ENCODE measurements at places on chromosomes 3 and 15.

- no peaks in the 10 kb centered on the region for H3K4me1 ChIP-seq
- no peaks in the 10 kb centered on the region for H3K36me3 ChIP-seq
- no peaks in the 10 kb centered on the region for H3K27me3 ChIP-seq
- H3K4me3 ChIP-seq = no peak overlapping the region
- DNase-seq = no peak
Measured at GRCh38 chr3:183538486-183538885, 17.0 kb downstream of the KLHL6 start.

DNA sequence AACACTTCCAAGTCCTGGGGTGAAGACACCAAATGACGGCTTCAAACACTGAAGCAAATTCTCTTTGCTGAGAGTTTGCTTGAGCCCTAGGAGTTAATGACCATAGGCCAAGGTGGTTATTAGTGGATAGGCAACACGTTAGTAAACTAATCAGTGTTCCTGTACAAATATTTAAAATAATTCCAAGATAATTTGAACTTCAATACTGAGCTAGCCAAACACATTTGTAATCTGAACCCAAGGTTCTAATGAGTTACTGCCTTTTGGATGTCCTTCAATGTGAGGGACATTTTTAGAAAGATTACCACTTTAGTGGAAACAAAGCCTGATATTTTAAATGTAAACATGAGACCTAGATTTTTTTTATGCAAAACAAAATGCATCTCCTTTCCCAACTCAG, 94.6 kb downstream of the THRB start:
- DNase-seq = no peak
- H3K4me1 ChIP-seq = peaks cover 14% of the 10 kb centered on the region
- no peaks in the 10 kb centered on the region for H3K36me3 ChIP-seq
- no peak overlapping the region for H3K27ac ChIP-seq

DNA sequence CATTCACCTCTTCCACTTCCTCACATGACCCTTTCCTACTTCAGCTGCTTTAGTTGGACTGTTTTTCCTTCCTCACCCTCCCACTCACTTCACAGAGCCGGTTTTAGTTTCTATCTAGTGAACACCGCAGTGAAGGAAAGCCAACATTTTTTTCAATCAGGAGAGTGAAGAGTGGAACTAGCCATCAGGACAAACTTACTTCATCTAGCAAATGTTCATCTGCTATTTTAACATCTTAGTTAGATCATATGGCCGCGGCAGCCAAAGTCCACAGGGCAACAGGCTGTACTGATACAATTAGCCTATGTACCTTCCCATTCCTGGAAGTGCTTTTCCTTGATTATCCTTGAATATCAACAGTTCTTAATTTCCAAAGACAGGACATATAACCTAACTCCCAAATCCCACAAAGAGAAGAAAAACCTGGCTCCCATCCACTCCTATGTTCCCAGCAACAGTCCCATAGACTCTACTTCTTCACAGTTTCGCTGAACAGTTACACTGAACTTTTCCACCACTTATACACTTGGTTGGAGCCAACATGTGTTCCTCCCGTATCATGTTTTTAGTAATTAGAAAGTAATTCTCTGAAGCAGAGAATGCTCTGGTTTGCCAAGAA, 456.2 kb upstream of the THBS1 start:
- peaks cover 18% of the 10 kb centered on the region for H3K4me1 ChIP-seq
- no peak for DNase-seq
- H3K36me3 ChIP-seq = no peaks in the 10 kb centered on the region
- H3K27ac ChIP-seq = no peak overlapping the region
- no peak overlapping the region for H3K4me3 ChIP-seq

GRCh38 chr3:109874896-109875708, 537.8 kb upstream of the DPPA4 start:
- no peak overlapping the region for H3K4me3 ChIP-seq
- H3K27me3 ChIP-seq = no peaks in the 10 kb centered on the region
- H3K4me1 ChIP-seq = no peaks in the 10 kb centered on the region
- H3K36me3 ChIP-seq = no peaks in the 10 kb centered on the region
- H3K27ac ChIP-seq = no peak overlapping the region

DNA sequence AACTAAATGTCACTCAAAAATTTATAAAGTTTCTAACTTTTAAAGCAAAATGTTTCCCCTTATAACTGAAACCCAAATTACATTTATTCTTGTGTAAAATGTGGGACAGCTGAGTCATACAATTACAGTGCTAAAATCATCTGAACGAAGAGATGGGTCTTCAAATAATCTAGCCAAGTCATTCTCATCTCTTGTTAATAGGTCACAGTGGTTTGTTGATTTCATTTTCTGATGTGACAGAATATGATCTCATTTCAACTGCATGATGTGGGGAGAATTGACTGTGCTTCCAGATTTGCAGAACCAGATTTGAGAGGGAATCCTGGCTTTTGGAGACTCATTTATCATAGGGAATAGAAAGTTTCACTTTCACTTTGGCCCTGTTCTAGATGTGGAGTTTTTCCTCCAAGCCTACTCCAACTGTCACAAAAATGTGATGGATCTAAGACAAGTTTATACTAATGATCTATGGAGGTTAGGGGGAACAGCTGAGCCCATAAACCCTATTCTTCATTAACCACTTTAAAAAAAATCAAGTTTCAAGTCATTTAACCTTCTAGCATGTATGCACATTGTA, 685.0 kb downstream of the PDCD6IP start:
- H3K4me3 ChIP-seq = peak overlapping the region; percentile 31
- H3K36me3 ChIP-seq = no peaks in the 10 kb centered on the region
- H3K27ac ChIP-seq = no peak overlapping the region
- no peak for DNase-seq
- no peaks in the 10 kb centered on the region for H3K27me3 ChIP-seq

DNA sequence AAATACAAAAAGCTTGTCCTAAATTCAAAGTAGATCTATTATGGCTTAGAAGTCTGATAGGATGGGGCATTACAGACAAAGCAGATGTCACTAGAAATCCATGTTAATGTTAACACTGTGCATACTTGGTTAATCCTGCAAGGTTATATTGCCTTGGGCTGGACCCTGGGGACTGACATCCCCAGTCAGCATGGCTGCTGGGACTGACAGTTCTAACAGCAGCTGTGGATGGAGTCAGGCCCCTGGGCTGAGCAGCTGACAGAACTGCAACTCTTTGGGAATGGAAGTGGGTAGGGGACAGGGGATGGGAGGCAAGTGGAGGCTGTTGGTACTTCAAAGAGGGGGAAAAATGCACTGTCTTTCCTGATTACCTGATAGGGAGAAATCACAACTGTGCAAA, 7.5 kb downstream of the P2RY1 start:
- no peak overlapping the region for H3K27ac ChIP-seq
- H3K27me3 ChIP-seq = no peaks in the 10 kb centered on the region
- no peak overlapping the region for H3K4me3 ChIP-seq
- H3K36me3 ChIP-seq = no peaks in the 10 kb centered on the region
- no peak for DNase-seq
- peaks cover 8% of the 10 kb centered on the region for H3K4me1 ChIP-seq

- H3K4me1 ChIP-seq = no peaks in the 10 kb centered on the region
- peaks cover 35% of the 10 kb centered on the region for H3K36me3 ChIP-seq
- no peak for DNase-seq
Measured at GRCh38 chr3:4681301-4681700, 188.2 kb downstream of the ITPR1 start.

- H3K27me3 ChIP-seq = no peaks in the 10 kb centered on the region
- DNase-seq = peak; percentile 91
- peaks cover 51% of the 10 kb centered on the region for H3K4me1 ChIP-seq
- peaks cover 39% of the 10 kb centered on the region for H3K36me3 ChIP-seq
- H3K4me3 ChIP-seq = peak overlapping the region; percentile 88
Measured at GRCh38 chr3:126472277-126473006, 3.2 kb downstream of the ZXDC start.

GRCh38 chr3:30712991-30713390, 106.6 kb downstream of the TGFBR2 start:
- no peaks in the 10 kb centered on the region for H3K36me3 ChIP-seq
- H3K27ac ChIP-seq = no peak overlapping the region
- no peaks in the 10 kb centered on the region for H3K4me1 ChIP-seq

- no peaks in the 10 kb centered on the region for H3K36me3 ChIP-seq
- no peak for DNase-seq
- no peaks in the 10 kb centered on the region for H3K4me1 ChIP-seq
- no peaks in the 10 kb centered on the region for H3K27me3 ChIP-seq
- no peak overlapping the region for H3K27ac ChIP-seq
Measured at GRCh38 chr15:54304321-54304720, 326.1 kb downstream of the UNC13C start.

DNA sequence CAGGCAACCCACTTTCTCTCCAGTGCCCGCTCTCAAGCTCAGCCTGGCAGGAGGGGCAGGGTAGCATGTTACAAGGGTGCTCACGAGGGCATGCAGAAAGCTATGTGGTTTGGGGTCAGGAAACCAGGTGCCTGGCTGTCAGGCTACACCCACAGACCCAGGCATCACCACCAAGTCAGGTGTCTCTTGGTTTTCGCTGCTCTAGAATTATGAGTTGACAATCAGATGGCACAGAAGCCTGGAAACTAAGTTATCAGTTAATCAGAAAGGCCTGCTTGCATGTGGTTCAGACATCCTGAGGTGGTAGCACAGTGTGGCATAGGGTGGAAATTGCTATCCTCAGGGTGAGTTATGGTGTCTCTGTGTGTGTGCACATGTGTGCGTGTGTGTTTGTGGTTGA, 16.2 kb upstream of the CCR9 start:
- no peaks in the 10 kb centered on the region for H3K4me1 ChIP-seq
- DNase-seq = no peak
- H3K27me3 ChIP-seq = no peaks in the 10 kb centered on the region
- H3K27ac ChIP-seq = no peak overlapping the region
- no peaks in the 10 kb centered on the region for H3K36me3 ChIP-seq
- no peak overlapping the region for H3K4me3 ChIP-seq

GRCh38 chr15:77412972-77413698, 6.8 kb downstream of the PEAK1 start:
- H3K36me3 ChIP-seq = no peaks in the 10 kb centered on the region
- peaks cover 37% of the 10 kb centered on the region for H3K4me1 ChIP-seq
- no peaks in the 10 kb centered on the region for H3K27me3 ChIP-seq

GRCh38 chr15:57237301-57237642, 139.0 kb upstream of the CGNL1 start:
- H3K27ac ChIP-seq = no peak overlapping the region
- DNase-seq = no peak
- peaks cover 19% of the 10 kb centered on the region for H3K36me3 ChIP-seq
- H3K4me3 ChIP-seq = no peak overlapping the region
- no peaks in the 10 kb centered on the region for H3K4me1 ChIP-seq

DNA sequence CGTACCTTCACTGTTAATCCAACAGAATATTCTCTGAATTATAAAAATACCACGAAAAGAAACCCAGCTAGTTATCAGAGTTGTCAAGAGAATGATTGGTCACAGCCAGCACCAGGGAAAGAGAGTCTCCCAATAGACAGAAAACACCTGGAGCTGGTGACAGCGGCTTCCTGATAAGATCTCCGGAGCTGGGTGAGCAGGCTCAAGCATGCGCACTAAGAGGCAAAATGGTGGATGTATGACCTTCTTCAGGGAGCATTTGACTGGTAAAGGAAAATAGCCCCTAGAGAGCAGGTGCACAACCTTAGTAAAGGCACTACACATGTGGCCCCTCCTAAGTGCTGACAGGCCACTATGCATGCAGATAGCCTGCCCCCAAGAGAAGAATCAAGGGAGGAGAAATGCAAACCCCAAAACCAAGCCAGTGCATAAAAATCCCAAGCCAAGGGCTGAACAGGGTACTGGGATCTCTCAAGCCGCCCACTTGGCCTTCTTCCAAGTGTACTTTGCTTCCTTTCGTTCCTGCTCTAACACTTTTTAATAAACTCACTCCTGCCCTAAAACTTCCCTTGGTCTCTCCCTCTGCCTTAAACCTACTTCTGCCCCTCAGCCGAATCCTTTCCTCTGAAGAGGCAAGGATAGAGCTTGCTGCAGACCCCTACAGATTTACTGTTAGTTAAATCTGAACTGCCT, 93.2 kb downstream of the UACA start:
- no peak overlapping the region for H3K4me3 ChIP-seq
- no peak for DNase-seq
- peaks cover 19% of the 10 kb centered on the region for H3K36me3 ChIP-seq
- peaks cover 4% of the 10 kb centered on the region for H3K4me1 ChIP-seq
- H3K27me3 ChIP-seq = no peaks in the 10 kb centered on the region

DNA sequence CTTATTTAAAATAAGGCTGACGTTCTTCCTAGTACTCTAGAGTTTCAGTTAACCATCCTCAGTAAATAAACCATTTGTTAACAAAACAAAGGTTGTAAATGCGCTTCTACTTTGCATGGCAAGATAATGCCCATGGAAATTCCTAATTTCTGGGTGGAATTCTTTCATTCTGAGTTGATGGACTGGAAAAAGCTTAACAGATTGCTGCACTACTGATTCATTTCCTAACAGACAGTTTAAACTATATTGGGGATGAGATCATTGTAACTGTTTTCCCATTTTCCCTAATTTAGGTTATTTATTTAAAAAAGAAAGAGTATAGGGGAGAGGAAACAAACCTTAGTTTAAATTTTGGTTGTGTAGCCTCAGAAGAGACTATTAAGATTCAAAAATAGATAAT, 342.2 kb downstream of the NLGN1 start:
- H3K27ac ChIP-seq = no peak overlapping the region
- H3K36me3 ChIP-seq = no peaks in the 10 kb centered on the region
- no peaks in the 10 kb centered on the region for H3K4me1 ChIP-seq

DNA sequence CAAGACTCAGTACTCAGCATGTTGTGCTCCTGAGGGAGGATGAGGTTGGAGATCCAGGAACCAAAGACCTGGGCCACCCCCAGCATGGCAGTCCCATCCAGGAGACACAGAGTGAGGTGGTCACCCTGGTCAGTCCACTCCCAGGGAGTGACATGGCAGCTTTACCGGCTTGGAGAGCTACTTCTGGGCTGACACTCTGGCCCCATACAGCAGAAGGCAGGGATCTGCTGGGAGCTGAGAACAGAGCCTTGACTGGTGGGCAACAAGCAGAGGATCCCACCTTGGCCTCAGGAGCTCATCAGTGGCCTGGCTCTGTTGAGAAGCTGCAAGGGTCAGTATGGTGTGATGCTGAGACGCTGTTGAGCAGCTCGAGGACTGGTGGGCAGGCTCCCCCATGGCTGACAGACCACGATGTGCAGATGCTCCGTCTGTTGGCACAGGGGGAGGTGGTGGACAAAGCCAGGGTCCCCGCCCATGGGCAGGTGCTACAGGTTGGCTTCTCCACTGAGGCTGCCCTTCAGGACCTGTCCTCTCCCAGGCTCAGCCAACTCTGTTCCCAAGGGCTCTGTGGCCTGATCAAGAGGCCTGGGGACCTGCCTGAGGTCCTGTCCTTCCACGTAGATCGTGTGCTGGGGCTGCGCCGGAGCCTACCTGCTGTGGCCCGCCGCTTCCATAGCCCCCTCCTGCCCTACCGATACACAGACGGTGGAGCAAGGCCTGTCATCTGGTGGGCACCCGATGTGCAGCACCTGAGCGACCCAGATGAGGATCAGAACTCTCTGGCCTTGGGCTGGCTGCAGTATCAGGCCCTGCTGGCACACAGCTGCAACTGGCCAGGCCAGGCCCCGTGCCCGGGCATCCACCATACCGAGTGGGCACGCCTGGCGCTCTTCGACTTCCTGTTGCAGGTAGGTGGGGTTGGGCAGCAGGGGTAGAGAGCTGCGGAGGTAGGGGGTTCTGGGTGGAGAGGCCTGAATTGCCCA, 53.8 kb downstream of the GASK1A start:
- H3K36me3 ChIP-seq = no peaks in the 10 kb centered on the region
- no peaks in the 10 kb centered on the region for H3K27me3 ChIP-seq
- peak; percentile 84 for DNase-seq
- H3K4me1 ChIP-seq = peaks cover 9% of the 10 kb centered on the region

- no peak overlapping the region for H3K27ac ChIP-seq
- no peaks in the 10 kb centered on the region for H3K4me1 ChIP-seq
- no peaks in the 10 kb centered on the region for H3K27me3 ChIP-seq
- H3K4me3 ChIP-seq = no peak overlapping the region
- DNase-seq = no peak
Measured at GRCh38 chr15:59456114-59456513, 18.1 kb downstream of the FAM81A start.
